ENCODE measurements at places on chromosomes 11 and 22.

- no peak for DNase-seq
These were observed 17.0 kb downstream of the IMMP1L start for GRCh38 chr11:31492320-31492913.

DNA sequence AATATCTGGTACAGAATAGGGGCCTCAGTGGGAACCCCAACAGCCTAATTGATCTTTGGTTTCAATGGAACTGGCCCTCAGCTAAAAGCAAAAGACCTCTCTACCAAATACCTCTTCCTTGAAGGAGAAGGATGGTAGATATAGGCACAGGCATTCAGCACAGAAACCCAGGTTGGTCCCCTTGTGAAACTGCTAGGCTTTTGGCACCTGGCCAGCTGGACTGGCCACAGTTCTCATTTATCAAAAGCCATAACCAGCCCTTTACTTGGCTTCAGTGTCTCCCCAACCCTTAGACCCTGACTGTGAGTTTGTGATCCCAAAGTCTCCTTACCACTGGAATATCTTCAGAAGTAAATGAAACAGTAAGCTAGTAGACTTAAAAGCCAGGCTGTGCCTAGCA lies 152.9 kb downstream of the TENM4 start:
- no peak for DNase-seq

GRCh38 chr22:28268850-28269249 lies 349.8 kb upstream of the PITPNB start:
- DNase-seq, result no peak

DNA sequence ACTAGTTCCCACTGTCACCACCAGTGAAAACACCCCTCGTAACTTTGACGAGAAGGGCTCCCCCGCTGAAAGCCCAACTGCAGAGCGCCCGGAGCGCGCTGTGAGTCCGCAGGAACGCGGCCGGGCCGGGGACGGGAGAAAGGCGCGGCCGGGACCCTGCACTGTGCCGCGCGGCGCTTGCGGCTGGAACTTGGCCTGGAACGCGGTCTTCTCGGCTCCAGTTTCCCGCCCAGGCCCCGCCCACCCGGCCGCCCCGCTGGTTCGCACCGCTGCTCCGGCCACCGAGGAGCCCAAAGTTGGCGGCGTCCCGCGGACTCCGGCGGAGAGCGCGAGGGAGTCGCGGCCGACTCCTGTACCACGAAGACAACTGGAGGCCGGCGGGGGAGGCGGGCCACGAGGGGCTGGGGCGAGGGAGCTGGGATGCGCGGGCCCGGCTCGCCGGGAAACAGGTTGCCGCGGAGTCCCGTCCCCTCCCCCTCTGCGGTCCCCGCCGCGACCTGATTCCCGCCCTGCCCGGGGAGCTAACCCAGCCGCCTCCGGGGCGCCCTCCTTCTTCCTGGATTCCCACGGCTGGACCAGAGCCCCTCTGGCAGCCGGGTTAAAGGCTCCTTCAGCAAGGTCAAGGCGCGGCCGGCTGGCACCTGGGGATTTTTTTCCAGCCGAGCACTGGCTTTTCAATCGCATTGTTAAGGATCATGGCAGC lies 3.4 kb downstream of the TENM4 start:
- DNase-seq, result no peak

DNA sequence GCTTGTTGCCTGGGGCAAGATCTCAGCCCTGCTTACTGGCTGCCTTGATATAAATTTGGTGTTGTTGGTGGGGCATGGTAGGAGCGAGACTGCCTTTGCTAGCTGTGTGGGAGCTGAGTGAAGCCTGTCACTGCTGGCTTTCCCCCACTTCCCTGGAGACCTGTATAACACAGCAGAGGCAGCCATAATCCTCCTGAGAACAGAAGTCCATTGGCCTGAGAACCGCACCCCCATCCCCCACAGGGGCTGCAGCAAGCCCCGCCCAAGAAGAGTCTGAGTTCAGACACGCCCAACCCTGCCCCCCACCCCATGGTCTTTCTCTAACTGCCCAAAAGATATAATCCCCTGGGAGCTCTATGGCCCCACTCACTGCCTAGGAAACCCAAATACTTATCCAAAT lies 39.2 kb upstream of the ARHGAP42 start:
- DNase-seq, result no peak

- no peak for DNase-seq
These were observed 6.4 kb downstream of the HIPK3 start for GRCh38 chr11:33263549-33263948.

GRCh38 chr11:125625630-125626287 lies 796 bp downstream of the CHEK1 start:
- DNase-seq, result peak; percentile 82

- no peak for DNase-seq
These were observed 250.3 kb upstream of the TBCEL start for GRCh38 chr11:120773501-120774031.

DNA sequence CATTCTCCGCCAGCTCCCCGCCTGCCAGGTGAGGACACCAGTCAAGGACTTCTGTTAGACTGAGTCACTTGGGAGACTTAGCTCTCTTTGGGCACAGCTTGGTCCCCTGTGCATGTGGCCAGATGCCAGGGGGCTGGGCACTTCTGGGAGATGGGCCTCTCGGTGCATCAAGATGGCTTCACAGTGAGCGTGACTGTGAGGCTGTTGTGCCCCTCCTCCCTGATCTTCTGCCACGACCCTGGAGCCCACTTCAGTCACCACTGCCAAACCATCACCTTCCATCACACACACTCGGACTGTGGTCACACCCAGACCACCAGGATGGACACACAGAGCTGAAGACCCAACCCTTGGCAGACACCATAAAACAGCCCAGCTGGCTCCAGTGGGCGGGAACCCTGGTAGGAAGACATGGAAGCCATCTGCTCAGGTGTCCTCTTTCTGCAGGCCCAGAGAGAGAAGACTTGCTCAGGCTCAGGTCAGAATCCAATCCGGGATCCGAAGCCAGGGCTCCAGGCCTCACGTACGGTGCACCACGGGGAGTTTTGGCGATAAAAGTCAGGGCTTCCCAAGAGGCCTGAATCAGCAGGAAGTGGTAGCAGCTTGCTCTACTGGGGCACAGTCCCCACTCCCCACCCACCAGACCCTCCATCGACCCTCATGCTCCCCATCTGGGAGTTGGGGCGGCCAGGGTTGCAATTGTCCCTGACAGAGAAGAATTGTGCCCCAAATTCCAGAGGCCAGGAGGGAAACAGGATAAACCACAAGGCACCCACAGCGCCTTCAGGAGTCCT lies 29.8 kb upstream of the CD5 start:
- no peak for DNase-seq

DNA sequence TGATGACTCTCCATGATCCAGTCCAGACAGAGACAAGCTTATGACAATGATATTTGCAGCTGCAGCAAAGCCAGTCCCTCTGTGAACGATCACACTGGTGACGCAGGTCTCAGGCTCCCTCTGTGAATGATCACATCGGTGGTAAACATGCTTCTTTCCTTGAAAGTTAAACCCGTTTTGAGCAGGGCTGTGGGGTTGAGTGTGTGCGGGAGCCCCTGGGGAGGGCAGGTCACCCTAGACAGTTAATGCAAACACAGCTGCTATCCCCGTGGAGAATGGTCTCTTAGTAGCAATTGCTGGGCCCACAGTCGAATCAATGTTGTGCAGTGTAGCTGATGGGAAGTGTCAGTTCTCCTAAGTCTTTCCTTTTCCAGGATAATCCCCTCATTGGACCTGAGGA lies 71.0 kb upstream of the KIRREL3 start:
- DNase-seq, result no peak

DNA sequence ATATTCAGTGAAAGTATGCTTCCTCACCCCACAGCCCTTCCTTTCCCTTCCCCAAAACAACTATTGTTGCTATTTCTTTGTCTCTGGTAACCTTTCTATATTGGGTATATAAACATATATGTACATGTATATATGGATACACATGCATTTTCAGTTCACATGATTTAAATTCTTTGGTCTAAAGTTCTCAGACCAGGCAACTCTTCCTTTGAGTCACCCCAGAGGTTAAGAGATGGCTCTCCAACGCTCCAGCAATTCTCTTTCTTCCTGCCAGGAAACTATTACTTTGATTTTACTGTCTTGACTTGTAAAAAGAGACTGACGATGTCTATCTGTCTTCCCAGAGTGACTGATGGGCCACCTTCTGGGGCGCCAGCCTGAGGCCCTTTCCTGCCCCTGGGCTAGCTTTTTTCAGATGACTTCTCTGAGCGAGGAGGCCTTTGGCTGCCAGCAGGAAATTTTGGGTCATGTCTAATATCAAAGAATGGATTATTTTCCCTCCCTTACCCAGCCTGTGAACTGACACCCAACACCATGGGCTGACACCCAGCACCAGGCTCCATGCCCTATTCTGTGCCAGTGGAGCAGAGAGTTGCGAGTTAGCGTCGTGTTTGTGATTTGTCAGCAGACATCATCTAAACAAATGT lies 14.4 kb upstream of the ST3GAL4 start:
- no peak for DNase-seq

GRCh38 chr11:19121646-19122045 lies 4.7 kb downstream of the ZDHHC13 start:
- DNase-seq, result no peak

- DNase-seq, result no peak
These were observed 21.2 kb downstream of the FAT3 start for GRCh38 chr11:92245700-92246271.

DNA sequence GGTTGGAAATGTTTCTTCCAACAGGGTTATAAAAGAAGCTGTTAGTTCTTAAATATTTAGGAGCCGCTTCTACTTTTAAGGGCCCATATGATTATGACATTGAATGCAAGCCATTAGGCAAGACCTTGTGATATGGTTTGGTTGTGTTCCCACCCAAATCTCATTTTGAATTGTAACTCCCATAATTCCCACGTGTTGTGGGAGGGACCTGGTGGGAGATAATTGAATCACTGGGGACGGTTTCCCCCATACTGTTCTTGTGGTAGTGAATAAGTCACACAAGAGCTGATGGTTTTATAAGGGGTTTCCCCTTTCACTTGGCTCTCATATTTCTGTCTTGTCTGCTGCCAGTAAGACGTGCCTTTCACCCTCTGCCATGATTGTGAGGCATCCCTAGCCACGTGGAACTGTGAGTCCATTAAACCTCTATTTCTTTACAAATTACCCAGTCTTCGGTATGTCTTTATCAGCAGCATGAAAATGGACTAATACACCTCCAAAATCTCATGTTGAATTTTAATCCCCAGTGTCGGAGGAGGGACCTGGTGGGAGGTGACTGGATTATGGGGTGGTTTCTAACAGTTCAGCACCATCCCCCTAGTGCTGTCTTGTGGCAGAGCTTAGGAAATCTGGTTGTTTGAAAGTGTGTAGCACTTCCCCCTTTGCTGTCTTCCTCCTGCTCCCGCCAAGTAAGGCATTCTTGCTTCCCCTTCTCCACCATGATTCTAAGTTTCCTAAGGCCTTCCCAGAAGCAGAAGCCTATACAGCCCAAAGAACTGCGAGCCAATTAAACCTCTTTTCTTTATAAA lies 4.3 kb downstream of the CD59 start:
- DNase-seq, result no peak

DNA sequence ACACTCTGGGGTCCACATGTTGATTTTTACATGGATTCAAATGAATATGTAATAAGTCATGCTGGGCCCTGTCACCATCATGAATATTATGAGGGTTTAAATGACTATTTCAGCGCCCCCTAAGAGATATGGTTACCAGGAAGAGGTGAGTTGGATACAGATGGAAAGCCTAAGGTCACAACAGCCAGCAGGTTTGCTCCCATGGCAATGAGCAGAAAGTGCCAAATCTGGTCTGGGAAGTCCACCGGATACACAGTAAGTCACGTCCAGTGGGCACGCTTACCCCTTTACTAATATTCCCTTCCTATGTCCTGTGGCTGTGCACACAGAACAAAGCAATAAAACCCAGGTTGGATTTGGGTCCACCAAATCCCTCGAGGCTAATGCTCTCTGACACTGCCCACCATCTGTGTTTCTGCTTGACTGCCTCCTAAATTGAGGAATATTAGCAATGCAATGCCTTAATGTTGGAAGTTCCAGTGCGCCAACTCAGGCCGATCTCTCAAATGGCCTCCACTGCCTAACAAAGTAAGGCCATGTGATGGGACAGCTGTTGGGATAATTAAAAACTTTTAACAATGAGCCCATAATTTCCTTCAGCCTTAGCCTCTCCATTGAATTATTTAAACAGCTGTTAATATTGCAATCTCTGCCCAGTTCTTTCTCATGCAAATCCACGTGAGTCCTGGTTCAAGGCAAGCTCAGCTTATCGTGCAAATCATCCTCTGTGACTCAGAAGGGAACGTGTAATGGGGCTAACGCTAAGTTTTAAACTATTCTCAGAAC lies 97.6 kb downstream of the SLC1A2 start:
- no peak for DNase-seq

GRCh38 chr11:37908219-37908548 lies 1310.1 kb upstream of the RAG2 start:
- DNase-seq, result no peak

DNA sequence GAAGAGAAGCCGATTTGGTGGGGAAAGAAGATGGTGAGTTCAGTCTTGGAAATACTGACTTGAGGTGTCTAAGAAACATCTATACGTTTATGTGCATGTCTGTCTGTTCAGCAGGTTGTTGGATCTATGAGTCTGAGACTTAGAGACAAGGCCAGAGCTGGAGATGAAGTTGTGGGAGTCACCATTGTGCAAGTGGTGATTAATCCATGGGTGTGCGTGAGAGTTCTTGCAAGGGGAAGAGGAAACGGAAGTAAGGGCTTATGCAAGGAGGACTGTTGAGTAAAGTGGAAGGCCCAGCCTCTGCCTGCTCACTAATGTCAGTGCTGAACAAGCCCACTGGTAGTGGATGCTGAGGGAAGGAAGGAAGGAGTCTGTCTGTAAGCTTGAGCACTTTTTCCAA lies 9.7 kb downstream of the TMEM45B start:
- DNase-seq, result no peak

- DNase-seq, result no peak
These were observed 54.4 kb downstream of the TMEM135 start for GRCh38 chr11:87092159-87092558.

DNA sequence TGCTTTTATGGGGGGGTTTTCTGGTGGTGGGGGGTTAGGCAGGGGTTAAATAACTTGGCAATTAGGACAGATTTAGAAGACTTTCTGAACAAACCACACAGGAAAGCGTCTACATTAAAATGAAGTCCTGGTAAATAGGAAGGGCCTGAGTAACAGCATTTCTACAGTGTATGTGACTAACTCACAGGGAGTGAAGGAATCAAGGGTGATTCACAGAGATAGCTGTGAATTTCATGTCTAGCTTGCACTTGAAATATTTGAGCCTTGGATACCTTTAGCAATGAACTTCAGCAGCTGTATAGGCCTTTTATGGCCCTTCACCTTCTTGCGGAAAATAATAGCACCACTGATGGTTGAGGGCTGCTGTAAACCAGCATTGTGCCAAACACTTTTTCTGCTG lies 26.1 kb upstream of the LDHA start:
- no peak for DNase-seq

Data from NCI-H1048 (cell line).